M059J (cell line): ENCODE measurements at places on chromosomes 5 and 9. TPM values are rescaled to one million over a fixed set of nuclear protein-coding genes. Genes with fewer than 3 reads are reported as not detected.

The ACTBL2 gene
- 9.3 and 12.9 TPM in 2 replicates for total RNA-seq

The ALDH1A1 gene
- total RNA-seq, result 0.07 and 0.71 TPM in 2 replicates

- DNase-seq, result no peak
Observed at GRCh38 chr9:93307468-93308157, 123.7 kb downstream of the WNK2 start.

The CEL gene
- total RNA-seq, result 0.17 and 0.39 TPM in 2 replicates

The PCDHA4 gene
- not detected in 2 replicates for total RNA-seq

DNA sequence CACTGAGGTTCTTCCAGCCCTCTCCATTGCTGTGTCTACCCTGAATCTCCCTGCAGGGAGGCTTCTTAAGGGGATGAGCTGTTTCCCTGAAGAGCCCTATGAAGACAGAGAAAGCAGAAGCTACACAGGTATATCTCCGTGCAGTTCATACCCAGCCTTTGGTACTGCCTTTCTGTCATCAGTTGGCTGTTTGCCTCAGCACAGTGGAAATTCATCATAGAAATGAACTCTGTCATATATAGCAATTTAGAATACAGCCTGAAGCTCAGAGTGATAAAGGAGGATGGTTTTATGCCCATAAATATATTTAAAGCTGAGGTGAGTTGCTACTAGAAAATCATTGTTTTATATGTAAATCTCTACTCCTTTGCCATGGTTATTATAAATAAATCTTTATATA, 42.6 kb upstream of the KCNN2 start:
- DNase-seq, result no peak

GRCh38 chr9:111644195-111644772, 13.2 kb downstream of the DNAJC25 start:
- DNase-seq, result no peak

GRCh38 chr5:140176031-140176387, 1.0 kb downstream of the CYSTM1 start:
- no peak for DNase-seq

The SPINK13 gene
- total RNA-seq, result not detected in 2 replicates

The LRRTM2 gene
- total RNA-seq, result not detected in 2 replicates

DNA sequence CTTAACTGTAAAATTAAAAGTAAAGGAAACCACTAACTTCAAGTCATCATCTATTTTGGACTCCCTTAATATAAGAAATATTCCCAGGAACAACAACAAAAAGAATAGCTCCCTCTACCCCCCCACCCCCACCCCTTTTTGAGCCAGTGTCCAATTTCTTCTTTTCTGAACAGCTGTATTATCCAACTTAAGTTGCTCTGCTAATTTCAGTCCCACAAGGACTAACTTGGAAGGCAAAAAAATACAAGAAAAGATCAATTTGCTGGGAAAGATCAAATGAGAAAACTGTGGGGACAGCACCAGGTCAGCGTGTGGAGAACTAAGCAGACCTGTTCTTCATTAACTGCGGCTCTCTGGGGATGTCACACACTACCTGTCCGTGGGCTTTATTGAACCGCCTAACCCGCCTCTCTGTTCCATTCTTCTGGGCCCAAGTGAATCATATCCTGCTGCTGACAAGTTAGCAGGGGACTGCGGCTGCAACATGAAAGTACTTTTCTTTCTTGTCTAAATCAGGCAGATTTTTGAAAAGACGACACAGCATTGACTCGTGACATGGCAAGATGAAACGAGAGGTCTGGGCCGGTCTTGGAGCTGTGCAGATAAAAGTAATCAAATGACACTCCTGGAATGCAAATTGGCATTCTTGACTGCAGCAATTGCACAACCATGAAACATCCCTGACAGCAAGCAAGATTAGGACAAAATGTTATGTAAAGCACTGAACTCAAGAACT, 2.7 kb downstream of the BNC2 start:
- DNase-seq, result peak; percentile 69

- no peak for DNase-seq
Observed at GRCh38 chr5:25027061-25027460, 382.3 kb upstream of the CDH10 start.

The ADGRV1 gene
- total RNA-seq, result 0.12 and 0.47 TPM in 2 replicates

GRCh38 chr5:149838881-149839739, 105.5 kb downstream of the PDE6A start:
- DNase-seq, result peak; percentile 82

The GZMA gene
- total RNA-seq, result not detected in 2 replicates

- DNase-seq, result peak; percentile 12
Observed at GRCh38 chr5:9302218-9302617, 243.7 kb downstream of the SEMA5A start.

DNA sequence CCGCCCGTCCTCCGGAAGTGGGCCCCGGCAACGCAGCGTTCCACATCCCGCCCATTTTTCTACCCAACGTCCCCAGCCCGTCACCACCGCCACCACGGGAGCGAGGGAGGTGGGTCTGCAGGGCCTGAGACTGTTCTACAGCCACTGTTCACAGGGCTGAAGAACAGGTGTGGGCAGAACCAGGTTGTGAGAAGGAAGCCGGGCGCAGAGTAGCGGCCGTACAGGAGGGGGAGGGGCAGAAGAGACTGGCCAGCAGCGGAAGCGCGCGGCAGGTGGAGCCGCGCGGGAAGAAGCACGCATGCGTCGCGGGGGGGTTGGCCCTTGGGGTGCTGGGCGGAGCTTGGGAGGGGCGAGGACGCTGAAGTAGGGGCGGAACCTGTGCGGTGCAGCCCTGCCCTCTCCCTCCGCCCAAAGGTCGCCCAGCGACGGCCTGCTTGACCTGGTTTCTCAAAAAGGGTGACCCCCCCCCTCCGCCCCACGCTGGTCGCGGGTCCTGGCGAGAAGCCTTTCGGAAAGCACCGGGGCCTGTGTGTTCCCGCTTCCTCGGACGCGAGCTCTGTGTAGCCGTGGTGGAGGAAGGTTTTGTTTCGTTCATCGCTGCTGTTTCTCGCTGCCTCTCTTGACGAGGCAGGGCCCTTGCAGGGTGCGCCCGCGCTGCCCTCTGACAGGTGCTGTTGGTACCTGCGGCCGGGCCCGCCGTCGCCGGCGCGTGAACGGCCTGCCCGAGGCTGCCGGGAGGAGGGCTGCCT, 7.8 kb upstream of the MGAT1 start:
- peak; percentile 89 for DNase-seq

DNA sequence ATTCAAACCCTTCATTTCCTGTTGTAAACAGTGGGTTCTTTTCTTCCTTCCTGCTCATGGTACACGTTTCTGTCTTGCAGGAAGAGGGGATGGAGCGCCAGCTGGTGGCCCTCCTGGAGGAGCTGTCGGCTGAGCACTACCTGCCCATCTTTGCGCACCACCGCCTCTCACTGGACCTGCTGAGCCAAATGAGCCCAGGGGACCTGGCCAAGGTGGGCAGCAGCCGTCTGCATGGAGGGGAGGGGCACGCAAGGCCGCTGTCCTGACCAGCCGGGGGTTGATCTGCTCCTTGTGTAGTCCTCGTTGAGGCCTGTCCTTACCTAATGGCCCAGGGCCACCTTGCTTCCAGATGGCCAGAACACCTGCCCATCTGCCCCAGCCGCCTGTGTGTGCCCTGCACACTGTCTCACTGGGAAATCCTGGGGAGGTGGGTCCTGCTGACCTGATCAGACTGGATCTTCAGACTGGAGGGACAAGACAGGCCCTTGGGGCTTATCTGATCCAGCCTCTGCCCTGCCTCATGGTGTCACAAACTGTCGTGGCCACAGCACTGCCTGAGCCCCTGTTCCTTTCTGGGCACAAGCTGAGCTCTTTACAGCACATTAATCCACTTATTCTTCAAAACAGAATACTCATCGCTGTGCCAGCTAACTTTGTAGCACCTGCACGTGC, 44.7 kb downstream of the LRSAM1 start:
- DNase-seq, result no peak

DNA sequence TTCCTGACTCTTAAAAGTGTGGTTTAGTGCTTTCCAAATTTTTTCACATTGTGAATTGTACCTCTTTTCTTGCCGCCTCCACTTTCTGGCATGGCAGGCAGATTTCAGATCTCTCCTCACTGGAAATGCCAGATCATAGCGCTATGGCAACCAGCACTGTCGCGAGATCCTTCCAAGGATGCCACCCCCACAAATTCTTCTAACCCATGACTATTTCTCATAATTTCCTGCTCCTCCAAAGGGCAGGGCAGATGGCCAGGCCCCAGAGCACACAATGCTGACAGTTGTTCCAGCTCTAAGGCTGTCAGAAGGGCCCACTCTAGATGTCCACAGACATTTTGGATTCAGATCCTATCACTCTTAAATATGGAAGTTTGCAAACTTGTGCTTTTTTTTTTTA, 446.2 kb upstream of the RIOK2 start:
- peak; percentile 74 for DNase-seq

- DNase-seq, result peak; percentile 87
Observed at GRCh38 chr5:167626341-167627123, 664.9 kb upstream of the WWC1 start.

The GABRA1 gene
- total RNA-seq, result not detected in 2 replicates

- DNase-seq, result peak; percentile 14
Observed at GRCh38 chr9:2478421-2478820, 143.2 kb upstream of the VLDLR start.

DNA sequence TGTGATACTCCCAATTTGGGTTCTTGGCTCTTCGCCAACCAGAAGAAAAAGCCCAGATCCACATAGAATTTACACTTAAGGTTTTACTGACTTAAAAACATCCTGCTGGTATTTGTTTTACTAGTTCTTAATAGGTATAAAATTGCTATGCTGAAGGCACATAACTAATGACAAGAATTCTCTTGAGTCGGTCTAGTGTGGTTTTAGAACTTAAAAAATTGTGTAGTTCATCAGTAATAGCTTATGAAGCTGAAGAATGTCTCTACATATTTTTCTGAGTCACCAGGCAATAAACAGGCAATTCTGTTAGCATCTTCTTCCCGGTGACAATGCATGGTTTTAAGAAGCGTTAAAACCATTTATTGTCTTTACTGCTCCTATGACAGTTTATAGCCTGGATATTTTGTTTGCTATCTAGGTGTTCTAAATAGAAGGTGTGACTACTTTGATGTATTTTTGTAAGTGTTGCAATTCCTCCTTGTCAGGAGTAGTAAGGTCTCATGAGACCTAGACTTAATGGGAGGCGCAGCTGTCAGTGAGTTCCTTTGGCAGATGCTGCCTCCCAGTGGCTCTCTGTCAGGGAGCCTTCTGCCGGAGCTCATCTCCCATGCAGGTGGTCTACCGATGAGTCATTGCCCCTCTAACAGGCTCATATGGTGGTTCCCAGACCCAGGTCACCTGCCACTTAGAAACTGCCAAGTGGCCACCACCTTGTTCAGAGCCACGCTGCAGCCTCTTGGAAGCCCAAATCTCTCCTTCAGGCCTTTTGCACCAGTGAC, 173.8 kb downstream of the MAST4 start:
- DNase-seq, result no peak

DNA sequence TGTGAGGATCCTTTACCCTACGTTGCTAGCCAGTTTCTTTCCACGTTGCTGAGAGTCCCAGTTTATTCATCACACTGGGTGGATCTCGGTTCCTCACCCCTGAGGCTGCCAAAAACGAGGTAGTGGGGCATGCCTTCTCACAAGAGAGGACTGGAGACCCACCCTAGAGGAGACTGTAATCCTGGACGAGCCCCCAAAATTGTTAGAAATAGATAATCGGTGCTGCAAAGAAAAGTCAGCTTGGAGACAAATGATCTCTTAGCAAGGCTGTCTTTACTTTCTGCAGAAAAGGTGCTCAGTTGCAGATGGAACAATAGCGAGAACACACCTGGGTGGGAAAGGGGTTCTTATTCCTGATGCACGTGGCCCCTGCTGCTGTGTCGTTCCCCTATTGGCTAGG, 101.8 kb downstream of the TMEM167A start:
- no peak for DNase-seq

DNA sequence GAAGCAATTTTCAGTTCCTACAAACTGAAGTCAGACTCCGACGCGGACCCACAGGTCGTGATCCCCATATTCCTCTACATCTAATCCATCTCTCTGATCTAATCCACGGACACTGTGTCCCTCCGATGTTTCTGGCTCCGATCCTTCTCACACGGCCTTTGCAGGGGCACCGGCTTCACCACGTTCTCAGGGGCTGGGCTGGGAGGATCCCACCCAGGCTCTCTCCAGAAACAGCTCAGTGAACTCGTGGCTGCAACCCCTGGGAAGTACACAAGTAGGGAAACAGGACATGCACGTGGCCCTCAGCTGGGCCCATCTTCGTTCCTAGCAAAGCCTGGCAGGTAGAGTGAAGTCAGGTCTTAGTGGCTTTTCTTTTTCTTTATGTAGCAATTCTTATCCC, 49.1 kb upstream of the OLFM1 start:
- no peak for DNase-seq

DNA sequence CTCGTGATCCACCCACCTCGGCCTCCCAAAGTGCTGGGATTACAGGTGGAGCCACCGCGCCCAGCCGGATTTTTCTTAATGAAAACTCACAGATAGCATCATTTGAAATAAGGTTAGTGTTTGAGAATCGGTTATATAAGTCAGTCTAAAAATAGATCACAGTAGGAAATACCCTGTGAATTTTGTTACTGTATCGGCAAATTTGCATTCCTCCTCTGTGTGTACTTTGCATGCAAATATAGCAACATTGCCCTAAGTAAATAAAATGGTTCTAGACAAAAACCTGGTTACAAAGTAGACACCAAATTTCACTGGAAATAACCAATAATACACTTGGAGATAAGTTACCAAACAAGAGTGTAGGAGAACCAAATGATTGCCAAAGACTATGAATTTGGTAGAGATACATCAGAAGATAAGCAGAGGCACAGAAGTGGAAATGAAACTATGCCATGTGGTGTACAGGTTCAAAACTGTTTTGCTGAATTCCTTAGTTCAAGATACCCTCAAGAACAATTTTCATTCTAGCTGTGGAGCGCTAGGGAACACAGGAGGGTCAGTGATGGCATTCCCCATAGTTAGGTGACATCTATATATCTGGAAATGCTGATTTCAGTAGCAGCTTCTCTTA, 58.1 kb downstream of the ICE1 start:
- DNase-seq, result no peak

The ZNF300 gene
- 5.1 and 5.7 TPM in 2 replicates for total RNA-seq

The FGD3 gene
- total RNA-seq, result 0.20 TPM in 1 of 2 replicates, not detected in the other

- DNase-seq, result no peak
Observed at GRCh38 chr9:99713838-99714306, 107.8 kb upstream of the NR4A3 start.

DNA sequence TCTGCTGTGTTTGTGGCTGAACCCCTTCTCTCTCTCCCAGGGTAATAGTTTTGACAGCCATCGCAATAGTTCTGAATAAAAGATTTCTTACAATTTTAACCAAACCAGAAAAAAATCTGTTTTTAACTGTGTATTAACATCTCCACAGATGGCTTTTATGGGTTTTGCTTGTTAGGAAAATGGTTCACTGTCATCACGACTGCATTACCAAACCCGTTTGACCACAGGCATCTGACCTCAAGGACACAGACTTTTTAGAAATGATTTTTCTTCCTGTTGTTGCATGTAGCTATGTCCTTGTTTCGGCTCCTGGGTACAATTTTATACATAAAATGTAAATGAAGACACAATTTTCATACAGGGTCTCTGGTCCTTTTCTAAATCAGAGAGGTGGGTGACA, 316.1 kb downstream of the IRX1 start:
- DNase-seq, result no peak

GRCh38 chr5:82396396-82396795, 118.2 kb upstream of the RPS23 start:
- DNase-seq, result peak; percentile 42

The IL9 gene
- total RNA-seq, result not detected in 2 replicates

GRCh38 chr9:88651682-88652633, 117.0 kb downstream of the NXNL2 start:
- DNase-seq, result peak; percentile 97

The UGT3A2 gene
- 0.12 and 0.34 TPM in 2 replicates for total RNA-seq
